ENCODE measurements at places on chromosomes 3 and 15.

GRCh38 chr3:152230370-152230769, 38.4 kb upstream of the MBNL1 start:
- no peak for DNase-seq

DNA sequence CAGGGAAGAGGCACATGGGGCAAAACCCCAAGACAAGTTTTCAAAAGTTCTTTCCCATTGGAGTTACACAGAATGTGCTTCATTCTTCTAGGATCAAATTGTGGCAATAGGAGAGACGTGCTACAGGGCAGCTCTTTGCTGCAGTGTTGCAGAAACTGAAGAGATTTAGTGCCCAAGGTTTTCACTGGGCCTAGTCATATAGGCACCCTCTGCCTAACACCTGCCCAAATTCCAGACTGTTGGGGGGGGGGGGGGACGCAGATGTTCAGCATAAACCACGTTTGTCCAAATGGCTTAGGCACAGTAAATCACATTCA, 346.8 kb upstream of the ZNF717 start:
- no peak for DNase-seq

- DNase-seq = no peak
These were observed 14.5 kb downstream of the BTD start for GRCh38 chr3:15616053-15616452.

DNA sequence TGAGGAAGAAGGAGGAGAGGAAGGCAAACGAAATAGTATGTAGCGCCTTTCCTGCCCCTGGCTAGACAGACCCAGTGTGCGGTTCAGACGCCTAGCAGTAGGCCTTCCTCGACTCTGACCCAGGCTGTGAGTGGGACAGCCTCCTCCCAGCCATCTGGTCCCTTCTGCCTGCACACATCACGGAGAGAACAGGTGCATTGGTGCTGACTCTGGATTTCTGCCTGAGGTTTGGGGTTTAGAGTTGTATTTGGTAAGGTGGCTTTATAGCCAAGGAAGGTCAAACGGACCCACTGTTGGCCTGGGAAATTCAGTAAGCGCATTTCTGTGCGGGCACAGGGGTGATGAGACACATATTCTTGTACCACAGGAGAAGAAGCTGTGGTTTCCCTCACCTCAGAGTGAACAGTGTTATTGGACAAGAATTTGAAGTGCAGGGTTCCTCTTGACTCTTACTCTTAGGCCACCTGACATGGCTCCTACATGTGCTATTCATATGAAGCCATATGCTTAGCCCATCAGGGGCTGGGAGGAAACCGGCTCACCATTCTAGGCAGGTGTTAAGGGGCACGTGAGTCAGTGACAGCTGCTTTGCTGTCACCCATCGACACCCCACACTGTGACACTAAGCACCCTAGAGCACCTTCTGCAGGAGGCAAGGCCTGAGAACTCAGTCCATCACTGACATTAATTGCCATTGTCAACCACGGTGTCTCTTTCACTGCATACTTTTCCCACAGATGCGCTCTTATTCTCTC, 143.3 kb downstream of the CHDH start:
- DNase-seq = no peak

DNA sequence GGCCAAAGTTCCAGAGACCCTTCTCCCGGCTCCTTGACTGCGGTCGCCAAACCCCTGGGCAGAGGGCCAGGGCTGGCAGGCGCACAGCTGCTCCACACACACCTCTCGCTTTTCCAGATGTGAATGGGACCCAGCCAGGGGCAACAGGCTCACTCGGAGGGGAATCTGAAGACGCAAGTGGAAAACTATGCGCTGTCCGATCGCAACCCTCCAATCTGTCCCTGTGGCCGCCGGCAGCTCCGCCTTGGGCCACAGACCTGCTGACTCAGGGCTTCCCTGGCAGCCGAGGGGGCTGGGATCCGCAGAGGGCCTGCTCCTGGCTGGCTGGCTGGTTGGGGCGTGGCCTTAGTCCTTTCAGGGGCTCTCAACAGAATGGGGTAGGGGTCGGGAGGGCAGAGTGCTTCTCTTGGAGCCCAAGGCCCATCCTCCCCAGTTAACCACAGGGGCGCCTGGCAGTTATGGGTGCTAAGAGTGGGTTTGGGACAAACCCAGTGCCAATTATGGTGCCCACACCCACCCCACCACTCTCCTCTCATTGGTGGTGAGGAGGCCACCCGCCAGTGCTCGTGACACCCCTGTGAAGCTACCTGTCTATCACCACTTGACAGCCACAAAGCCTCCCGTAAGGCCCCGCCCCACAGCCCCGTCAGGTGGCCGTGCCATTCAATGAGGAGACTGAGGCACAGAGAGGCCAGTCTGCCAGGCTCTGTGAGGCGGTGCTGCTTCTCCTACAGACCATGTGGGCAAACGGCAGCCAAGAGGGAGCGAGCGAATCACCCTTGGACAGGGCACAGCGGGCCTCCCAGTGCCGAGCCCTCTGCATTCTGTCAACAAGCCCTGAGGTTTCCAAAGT, 53.8 kb downstream of the IQSEC1 start:
- no peak for DNase-seq

DNA sequence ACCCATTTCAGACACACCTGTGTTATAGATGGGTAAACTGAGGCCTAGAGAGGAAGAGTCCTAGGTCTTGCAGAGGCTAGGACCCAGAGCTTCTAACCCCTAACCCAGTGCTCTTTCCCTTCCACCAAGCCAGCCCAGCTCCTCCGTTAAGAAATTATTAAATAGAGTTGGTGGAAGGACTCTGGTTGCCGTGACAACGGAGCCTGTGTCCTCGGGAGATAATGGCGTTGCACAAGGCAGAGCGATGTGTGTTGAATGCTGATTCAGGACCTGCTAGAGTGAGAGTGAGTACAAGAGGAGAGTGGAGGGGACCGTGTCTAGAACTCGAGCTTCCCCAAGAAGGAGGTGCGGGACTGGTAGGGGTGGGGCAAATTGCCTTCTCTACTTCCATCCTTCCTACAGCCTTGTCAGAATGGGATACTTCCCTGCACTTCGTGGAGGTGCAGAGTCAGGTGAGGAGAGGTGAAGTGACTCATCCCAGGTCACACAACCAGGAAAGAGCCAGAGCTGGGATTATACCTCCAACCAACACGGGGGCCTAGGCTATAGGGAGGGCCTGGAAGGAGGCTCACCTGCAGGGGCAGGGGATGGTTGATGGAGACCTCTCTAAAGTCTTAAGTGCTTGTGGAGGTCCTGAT, 8.6 kb downstream of the SLC6A1 start:
- DNase-seq = no peak

DNA sequence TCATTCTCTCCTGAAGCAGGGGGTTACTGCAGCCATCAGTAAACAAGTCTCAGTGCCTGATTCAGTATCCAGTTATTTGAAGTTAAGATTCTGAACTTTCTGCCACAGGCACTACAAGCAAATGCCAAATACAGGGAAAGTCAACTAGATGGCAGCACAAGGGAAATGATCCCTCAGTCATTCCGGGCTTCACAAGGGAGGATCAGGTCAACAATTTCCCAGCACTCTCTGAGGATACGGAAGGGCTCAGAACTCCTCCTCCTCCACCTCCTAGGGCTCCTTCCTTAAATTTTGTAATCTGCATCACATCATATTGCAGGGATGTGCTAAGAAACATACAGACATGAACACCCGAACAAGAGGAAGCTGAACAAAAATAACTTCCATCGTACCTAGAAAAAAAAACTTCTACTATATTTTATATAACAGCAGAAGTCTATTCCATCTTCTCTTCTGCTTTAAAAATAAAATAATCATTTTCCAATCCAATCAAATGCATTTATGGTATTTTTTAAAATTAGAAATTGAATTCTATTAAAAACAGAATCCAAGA, 187.1 kb downstream of the FMN1 start:
- no peak for DNase-seq

- DNase-seq = no peak
These were observed 61.4 kb downstream of the ADAMTS7 start for GRCh38 chr15:78749831-78750230.

DNA sequence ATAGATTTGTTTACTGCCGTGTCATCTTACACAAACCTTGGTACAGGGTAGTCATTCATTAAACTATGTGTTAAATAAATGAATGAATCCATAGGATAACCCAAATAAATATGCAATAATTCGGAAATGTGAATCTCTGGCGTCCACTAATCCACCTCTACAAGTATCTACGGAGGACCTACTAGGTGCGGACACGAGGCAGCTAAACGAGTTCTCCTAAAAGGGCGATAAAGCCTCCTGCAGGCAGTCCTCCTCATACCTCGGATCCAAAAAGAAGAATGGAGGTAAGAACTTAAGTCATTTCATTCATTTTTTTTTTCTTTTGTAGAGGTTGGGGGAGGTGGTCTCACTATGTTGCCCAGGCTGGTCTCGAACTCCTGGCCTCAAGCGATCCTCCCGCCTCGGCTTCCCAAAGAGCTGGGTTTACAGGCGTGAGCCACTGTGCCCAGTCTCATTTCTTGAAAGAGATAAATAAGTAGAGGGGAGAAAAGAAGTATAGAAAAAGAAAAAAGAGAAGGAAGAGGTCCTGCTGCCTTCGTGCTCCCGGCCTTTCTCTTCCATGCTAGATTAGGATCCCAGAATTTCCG, 706 bp upstream of the RPL35A start:
- no peak for DNase-seq

- DNase-seq = no peak
These were observed 23.6 kb upstream of the CAV3 start for GRCh38 chr3:8709801-8710507.

DNA sequence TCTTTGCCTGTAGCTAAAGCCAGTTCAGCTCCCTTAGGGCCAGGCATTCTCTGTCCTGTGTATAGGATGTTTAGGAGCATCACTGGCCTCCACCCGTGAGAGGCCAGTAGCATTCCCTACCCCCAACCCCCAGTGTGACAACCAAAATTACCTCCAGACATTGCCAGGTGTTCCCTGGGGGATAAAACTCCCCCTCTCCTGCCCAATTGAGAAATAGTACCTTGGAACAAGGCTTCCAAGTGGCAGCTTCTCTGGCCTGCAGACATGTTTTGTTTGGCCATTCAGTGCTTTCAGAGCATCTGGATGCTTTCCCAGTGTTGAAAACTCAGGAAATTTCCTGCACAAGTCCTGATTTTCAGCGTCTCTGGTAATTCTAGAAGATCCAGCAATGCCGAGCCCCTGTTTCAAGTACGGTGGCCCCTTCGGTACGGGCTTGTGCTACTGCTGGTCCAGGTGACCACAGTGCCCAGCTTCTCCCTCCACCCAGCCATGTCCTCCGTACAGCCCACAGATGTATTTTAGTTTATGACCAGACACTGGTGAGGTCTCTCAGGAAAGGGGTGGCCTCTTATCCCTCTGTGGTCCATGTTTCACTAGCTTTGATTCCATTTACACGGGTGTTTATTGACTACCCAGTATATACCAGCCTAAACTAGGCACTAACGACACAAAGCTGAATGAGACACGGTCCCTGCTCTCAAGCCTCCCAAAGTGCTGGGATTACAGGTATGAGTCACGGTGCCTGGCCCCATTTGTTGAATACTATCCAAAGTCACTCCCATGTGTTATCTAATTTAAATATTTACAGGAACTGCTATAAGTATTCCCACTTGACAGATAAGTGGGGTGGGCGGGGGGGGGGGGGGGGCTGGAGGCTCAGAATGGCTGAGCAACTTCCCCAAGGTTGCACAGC, 125.4 kb upstream of the RAD18 start:
- DNase-seq = no peak

GRCh38 chr15:48300038-48300437, 31.2 kb upstream of the DUT start:
- DNase-seq = no peak

DNA sequence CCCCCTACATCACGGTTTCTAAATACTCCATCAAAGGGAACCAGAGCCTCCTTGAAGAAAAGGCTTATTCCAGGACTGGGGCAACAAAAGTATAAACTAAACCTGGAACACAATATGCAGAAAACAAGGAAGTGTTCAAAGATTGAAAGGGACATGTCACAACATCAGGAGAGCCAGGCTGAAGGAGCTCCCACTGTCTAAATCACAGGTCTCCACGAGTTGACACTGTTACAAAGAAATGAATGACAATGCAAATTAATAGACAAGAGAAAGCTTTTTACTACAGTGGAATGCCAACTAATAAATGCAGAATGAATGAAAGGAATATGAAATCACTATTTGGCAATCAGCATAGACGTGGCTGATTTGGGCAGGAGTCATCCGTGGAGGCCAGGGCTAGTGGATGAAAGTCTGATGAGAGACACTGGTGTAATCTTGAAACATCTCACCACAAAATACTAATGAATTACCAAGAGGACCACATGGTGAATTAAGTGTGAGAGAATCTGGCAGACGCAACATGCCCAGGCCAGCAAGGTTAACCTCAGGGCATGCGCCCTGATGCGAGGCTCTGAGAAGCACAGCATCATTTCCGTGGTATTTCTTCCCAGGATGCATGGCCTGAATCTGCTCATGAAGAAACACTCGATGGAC, 123.8 kb upstream of the TJP1 start:
- no peak for DNase-seq
